ENCODE measurements at places on chromosomes 1 and 21.

- DNase-seq: no peak
These were observed 1.8 kb downstream of the SON start for GRCh38 chr21:33544451-33545195.

DNA sequence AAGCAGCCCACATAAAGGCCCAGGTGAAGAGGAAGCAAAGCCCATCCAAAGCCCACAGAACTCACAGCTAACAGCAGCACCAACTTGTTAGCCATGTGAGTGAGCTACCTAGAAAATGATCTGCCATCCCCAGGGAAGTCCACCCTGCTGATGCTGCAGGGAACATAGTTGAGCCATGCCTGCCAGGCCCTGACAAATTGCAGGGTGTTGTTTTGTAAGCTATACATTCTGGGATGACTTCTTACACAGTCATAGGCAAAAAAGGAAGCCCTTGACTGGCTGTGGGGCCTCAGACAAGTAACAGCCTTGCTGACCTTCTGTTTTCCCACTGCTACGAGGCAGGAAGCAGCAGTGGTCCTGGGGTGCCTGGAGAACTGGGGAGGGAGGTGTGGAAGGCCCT lies 262.7 kb downstream of the MATN1 start:
- no peak for DNase-seq

DNA sequence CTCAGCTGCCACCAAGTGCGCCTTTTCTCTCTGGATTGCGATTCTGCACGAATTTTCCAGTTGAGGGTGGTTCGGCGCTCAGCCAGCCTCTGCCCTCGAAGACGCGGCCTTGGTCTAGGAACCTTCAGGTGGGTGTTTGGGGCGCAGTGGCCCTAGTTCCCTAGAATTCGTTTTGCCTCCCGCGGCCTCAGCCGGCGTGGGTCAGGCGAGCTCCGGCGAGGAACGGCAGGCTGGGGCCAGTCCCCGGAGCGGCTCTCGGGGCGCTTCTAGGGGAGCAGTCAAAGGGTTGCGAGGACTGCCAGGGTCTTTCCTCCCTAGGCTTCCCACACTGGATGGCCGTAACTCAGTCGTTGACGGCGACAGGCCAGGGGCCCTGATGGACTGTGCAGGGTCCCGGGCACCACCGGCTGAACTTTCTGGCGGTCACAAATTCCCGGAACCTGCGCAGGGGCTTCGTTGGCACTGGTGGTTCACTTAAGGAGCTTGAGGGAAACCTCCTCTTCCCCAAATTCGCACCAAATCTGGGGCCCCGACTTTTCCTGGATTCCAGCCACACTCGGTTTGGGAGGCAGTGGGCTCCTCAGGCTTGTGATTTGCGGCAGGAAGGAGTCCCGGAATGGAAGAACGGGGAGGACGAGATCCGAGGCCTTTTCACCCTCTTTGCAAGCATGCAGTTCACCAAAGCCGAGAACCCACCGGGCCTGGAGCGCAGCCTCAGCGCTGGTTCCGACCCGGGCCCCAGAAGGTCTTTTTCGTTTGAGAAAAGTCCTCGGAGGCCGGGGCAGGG lies 1.2 kb downstream of the DMBX1 start:
- DNase-seq: no peak

DNA sequence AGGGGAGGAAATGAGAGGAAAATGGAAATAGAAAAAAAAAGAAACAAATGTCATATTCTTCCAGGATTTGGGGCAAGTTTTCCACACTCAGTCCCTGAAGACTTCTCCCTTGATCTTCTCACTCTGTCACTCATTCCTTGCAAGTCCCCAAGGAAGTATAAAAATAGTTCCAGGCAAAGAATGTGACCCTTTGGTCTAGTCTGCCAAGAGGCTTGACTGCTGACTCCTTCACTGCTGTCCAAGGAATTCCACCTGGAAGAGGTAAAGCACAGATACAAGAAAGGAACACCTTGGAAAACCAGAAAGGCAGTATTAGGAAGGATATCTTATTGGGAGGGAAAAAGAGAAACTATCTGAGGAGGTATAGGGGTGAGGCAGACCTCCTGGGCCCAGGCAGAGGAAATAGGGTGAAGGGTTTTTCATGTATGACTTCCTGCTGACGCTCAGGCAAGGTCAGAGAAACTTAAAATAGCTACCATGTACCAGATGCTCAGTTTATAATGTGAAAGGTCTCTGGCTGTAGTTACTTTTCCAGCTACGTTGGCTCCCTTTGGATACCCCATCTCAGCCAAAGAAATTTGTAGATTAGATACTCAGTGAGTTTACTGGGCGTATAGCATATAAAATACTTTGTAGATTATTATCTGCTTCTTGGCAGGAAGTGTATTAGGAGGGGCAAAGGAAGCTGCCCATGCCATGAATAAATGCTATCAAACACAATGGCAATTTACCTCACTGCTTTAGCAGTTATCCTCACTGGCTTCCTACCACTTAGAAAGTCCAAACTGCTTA lies 2.0 kb upstream of the GJA5 start:
- no peak for DNase-seq

DNA sequence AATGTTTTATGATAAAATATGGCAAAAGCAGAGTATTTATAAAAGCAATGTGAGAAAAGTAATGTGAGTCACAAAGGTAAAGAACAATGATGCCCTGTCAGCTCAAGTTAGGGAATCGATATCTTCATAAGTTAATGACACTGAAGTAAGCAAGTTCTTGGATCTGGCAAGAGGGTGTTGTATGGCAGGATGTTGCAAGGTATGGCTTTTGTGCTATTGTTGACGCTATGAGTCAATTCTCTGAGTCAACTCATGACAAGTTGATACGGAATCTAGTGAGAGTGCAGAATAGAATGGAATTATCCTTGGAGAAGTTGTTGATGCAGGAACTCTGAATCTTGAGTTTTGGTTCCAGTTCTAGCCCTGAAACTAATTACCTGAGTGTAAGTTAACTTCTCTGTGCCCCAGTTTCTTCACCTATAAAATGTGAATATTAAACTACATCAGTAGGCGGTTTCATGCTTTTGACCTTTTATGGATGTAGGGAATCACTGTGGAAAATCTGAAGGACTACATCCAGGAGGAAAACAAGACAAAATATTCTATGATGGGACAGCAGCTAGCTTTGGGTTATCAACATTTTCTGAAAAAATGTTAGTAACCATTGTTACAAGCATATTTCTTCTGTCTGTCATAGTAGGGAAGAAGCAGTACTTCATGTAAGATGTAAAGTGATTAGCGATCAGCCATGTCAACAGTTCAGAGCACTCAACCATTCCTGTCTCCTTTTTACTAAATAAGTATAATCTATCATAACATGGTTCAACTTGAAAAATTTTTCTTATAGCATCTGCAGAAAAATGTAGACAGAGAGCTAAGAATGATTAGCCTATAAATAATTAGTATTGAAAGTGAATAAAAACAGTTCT lies 96.9 kb downstream of the ATP6V1G3 start:
- DNase-seq: no peak

DNA sequence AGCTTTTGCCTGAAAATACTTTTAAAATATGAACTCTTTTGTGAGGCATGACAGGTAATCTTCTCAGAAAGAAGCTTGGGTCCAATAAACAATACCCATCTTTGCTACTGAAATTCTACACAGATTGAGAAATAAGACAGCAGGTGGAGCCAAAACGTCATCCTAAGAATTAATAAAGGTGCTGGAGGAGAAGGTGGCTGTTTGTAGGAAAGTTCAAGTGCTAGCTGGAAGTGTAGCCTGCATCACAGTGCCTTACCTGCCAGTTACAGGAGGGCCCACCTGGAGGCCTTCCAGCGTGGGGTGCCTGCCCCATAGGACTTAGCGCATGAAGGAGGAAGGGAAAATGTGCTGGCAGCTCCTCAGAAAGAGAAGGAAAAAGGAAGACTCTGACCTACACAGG lies 93.7 kb downstream of the TTC3 start:
- no peak for DNase-seq

DNA sequence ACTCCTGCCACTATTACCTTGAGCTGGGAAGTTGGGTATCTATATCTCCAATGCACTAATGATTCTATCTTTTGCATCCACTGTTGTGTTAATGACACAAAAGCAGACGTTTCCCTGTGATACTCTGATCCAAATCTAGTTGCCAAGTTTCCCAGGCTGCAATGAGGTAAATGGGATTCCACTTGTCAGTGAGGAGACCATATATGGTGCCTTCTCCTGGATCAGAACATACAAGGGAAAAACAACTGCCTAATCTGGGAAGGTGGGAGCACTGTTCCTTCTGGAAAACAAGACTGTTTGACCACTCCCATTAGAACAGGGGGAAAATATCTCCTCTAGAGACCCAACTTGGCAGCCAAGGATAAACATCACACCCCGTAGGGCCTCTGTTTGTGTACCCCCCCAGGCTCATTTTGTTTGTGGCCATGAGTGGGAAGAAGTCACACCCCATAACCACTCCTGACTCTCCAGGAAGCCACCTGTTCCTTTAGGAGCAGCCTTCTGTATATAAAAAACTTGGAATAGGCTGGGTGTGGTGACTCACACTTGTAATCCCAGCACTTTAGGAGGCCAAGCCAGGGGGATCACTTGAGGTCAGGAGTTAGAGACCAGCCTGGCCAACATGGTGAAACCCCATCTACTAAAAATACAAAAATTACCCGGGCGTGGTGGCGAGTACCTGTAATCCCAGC lies 28.5 kb upstream of the SLC6A9 start:
- no peak for DNase-seq

GRCh38 chr1:111582644-111583618 lies 36.7 kb upstream of the RAP1A start:
- DNase-seq: no peak

DNA sequence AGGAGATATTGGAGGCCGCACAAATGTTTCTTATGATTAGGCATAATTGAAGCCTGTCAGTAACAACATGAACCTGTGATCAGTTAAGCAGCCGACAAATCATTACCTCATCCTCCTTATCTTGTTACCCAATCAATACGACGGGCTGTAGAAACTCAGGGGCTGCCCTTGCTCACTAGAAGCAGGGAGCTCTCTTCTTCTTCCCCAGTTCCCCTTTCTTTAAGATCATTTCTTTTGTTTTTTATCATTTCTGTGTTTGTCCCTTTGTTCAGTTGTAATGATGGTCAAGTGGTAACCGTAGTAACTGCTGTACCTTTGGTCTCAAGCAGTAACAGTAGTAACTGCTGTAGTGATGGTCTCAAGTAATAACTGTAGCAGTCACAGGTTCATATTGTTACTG lies 13.8 kb upstream of the FCGR2A start:
- DNase-seq: no peak

- no peak for DNase-seq
These were observed 60.6 kb upstream of the STUM start for GRCh38 chr1:226487921-226488320.

DNA sequence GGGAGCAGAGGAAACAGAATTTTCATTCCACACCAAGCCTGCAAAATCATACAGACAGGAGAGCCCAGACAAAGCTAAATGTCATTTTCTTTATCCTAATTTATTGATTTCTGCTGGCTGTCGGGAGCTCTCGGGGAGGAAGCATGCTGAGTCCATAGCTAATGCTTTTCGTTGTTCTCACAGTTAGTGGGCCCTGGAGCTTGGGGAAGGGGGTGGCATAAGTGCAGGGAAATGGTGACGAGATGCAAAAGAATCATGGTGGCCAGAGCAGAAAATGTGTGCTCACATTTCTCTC lies 202.4 kb downstream of the TOMM20 start:
- no peak for DNase-seq

- no peak for DNase-seq
These were observed 21.4 kb downstream of the SMG7 start for GRCh38 chr1:183493540-183494245.

- no peak for DNase-seq
These were observed 32.0 kb downstream of the CAMK2N1 start for GRCh38 chr1:20454004-20454403.

DNA sequence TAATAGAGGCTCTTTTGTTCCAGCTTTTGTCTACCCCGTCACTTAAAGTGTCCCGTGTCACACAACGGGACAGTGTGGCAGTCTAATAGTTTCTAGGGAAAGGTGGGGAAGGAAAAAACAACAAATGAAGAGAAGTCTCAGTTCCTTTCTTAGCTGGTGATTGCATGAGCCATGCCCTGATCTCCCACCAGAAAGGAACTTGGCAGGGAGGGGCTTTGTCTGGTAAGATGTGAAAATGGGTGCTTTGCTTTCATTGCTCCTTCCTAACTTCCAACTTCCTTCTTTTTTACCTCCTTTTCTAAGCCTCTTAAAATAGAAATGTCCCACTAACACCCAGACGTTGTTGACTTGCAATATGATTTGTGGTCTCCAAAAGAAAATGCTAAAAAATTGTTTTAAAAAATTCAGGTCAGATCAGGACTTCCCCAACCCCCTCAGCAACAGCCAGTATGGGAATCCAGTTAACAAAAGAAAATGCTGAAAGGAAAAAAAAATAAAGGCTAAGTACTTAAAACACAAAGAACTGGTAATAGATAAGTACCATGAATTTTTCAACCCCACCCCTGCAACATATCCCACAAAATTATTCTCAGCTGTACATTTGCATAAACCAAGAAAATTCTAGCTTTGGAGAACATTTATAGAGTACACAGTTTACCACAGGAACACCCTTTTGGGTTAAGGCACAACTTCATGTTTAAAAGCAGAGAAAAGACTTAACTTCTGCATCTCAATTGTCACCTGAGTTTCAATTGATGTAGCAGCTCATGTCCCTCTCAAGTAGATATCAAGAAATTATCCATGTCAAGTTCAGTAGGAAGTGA lies 106.2 kb downstream of the NIBAN1 start:
- DNase-seq: no peak

DNA sequence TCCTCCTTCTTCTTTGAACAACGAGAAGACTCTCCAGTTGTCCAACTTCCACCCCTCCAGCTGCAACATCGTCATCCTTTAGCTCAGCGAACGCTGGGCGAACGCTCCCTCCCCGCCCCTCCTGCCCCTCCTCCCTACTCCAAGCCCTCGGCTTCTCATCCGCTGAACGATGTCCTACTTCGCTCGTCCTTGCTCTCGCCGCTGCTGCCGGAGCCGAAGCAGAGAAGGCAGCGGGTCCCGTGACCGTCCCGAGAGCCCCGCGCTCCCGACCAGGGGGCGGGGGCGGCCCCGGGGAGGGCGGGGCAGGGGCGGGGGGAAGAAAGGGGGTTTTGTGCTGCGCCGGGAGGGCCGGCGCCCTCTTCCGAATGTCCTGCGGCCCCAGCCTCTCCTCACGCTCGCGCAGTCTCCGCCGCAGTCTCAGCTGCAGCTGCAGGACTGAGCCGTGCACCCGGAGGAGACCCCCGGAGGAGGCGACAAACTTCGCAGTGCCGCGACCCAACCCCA lies at the start of gene BCAN:
Gene BCAN, plus strand, starts transcription at position 357 of the 504 bp plus-strand sequence. CDS start 3,938 bp downstream, outside the sequence.
- no peak for DNase-seq

GRCh38 chr1:74773582-74773981 lies 40.6 kb downstream of the TYW3 start:
- no peak for DNase-seq

GRCh38 chr1:246151796-246152434 lies 355.2 kb downstream of the SMYD3 start:
- no peak for DNase-seq

GRCh38 chr1:92803140-92803887 lies 18.4 kb upstream of the EVI5 start:
- no peak for DNase-seq

GRCh38 chr1:111006556-111006955 lies 42.8 kb upstream of the LRIF1 start:
- no peak for DNase-seq

GRCh38 chr1:226977643-226978431 lies 37.7 kb downstream of the COQ8A start:
- DNase-seq: no peak

Measured in stimulated activated CD4-positive, alpha-beta T cell treated with anti-CD3 and anti-CD28 coated beads, Interleukin-1b, Interleukin-23, amount 100 ng/mL, for 24 hours (primary cell).